ENCODE measurements at places on chromosomes 16 and 17.

- no peak for DNase-seq
These were observed 68.5 kb upstream of the AMZ2 start for GRCh38 chr17:68179236-68179925.

GRCh38 chr16:4239020-4239419, 2.9 kb downstream of the SRL start:
- DNase-seq, result no peak

GRCh38 chr17:40561294-40561870, 3.9 kb downstream of the CCR7 start:
- DNase-seq, result no peak

- DNase-seq, result no peak
These were observed 41.0 kb downstream of the CHCT1 start for GRCh38 chr17:60463157-60463835.

DNA sequence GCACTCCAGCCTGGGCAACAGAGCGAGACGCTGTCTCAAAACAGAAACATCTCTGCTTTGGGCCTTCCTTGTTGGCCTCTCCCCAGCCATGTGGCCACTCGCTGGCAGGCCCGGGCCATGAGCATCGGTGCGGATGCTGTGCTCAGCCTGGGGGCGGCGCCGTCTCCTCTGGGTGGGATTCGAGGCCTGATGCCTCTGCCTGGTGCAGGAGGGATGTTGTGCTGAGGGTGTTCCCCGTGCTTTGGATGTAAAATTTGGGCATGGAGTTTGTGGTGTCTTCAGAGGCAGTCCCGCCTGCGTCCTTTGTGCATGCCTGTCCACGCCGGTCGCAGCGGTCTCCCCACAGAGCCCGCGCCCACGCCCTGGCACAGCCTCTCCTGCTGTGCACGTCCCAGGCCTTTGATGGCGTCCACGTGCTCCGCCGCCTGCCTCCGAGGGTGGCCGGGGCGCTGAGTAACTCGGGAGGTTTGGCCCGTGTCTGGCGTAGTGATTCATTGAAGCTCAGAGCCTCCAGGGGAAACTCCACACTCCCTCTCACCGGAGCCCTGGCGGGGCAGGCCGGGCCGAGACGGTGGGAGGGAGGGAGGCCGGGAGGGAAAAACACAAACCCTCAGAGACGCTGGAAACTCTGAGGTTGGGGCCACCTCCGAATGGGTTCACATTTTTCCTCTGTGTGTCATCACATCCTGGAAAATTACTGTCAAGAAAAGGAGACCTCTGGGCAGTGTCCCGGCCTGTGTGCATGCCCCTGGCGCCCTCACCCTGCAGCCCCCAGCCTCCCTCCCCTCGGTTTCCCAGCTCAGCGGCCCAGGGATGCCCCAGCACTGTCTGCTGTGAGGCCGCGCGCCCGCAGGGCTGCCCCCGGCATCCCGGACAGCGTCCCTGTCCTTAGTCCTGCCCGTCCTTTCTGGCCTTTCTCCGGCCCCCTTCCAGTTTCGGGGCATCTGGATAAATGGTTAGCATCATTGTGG, 19.0 kb downstream of the CENPX start:
- no peak for DNase-seq

- DNase-seq, result no peak
These were observed 457.2 kb upstream of the CDH11 start for GRCh38 chr16:65579050-65579449.

GRCh38 chr16:66720766-66721165, 24.2 kb upstream of the CMTM4 start:
- no peak for DNase-seq

- DNase-seq, result no peak
These were observed 50.0 kb downstream of the SF3B3 start for GRCh38 chr16:70573451-70574121.

DNA sequence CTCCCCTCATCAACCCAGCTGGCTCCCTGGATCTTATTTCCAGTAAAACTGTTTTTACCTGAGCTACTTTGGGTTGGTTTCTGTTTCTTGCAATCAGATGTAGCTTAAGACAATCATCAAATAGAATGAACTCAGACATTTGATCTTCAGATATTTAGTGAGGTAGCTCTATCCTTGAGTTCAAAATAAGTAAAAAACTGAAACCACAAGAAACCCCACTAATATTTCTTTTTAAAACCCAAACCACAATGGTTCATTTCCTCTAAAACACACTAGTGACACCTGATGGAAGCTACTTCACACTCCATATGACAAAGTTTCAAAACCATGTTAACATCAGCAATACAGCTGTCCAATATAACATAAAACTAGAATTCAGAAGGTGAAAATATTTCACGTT, 37.8 kb downstream of the CACNG1 start:
- peak; percentile 51 for DNase-seq

DNA sequence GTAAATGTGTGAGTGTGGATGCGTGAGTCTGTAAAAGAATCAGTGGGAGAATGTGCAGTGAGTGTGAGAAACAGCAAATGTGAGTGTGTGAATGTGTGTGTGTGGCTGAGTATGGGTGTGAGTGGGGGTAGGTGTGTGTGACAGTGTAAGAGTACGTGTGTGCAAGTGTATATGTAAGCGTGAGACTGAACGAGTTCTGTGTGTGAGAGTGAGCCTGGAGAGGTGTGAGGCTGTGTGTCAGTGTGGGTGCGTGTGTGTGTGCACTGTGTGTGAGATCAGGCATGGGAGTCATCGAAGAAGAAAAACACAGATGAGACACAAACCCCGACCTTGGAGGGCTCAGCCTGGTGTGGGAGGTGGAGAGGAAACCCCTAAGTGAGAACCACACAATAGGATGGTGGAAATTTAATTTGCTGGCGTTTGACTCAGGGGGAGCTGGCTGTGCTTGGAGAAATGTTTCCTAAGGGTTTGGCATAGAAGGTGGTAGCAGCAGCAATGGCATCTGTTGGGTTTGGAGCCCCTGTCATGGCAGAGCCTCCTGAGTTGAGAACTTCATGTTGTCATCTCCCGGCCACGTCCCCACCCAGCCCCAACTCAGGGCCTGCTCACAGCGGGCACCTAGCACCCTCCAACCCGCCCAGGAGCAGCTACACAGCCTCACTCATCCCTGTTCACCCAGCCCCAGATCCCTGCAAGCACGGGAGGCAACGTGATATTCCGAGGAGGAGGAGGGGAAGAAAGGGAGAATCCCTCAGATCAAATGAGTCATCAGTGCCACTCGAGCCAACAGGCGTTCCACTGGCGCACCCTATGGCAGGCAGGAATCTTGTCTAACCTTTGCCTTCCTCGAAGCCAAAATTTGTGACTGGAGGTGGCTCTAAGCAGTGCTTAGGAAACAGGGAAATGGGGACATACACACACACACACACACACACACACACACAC, 14.3 kb upstream of the NUBP1 start:
- DNase-seq, result no peak

DNA sequence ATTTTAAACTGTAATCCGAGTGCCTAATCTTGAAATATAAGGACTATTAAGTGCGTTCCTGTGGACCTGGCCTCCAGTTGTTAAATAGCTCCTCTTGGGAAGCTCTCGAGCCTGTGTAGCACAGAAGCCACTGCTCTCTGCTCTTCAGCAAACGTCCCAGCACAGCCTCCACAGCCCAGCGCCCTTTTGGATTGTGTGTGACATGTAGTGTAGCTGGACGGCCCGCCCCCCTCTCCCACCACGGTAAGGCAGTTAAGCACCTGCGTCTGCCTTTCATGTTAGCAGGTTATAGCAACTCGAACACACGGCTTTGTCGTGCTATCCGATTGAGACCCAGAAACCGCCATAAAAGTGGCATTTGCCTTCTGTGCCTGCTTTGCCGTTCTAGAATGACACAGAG, 79.2 kb upstream of the CHMP6 start:
- DNase-seq, result no peak

GRCh38 chr16:12254566-12254965, 278.0 kb downstream of the SNX29 start:
- no peak for DNase-seq
